ENCODE measurements at places on chromosomes 7 and 10.

DNA sequence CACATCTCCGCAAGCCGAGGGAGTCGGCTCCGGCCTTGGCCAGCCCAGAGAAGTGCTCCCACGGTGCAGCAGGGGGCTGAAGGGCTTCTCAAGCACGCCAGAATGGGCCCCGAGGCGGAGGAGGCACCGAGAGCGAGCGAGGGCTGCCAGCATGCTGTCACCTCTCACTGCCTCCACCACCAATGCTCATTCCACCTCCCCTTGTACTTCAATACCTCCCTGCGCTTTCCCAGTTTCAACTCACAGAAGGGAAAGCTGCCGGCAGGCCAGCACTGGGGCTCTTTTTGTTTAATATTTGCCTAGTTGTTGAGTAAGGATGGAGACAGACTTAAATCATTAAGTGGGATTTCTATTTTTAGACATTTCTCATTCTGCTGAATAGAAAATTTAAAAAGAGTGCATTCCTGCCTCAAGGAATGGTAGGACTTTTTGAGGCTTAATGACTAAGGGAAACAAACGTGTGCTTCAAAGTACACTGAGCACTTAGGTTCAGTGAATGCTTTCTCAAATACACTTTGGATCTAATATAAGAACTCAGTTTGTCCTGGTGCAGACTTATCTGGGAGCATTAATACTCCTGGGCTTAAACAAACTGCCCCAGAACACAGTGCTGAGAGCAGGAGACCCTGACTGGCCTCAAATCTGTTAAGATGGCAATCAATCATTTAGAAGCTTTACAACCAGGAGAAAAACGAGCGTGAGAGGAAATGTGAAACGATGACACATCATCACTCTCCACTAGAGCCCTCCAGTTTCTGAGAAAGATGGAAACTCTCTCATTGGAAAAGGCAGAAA lies 131.2 kb downstream of the RALA start:
- DNase-seq, result no peak

DNA sequence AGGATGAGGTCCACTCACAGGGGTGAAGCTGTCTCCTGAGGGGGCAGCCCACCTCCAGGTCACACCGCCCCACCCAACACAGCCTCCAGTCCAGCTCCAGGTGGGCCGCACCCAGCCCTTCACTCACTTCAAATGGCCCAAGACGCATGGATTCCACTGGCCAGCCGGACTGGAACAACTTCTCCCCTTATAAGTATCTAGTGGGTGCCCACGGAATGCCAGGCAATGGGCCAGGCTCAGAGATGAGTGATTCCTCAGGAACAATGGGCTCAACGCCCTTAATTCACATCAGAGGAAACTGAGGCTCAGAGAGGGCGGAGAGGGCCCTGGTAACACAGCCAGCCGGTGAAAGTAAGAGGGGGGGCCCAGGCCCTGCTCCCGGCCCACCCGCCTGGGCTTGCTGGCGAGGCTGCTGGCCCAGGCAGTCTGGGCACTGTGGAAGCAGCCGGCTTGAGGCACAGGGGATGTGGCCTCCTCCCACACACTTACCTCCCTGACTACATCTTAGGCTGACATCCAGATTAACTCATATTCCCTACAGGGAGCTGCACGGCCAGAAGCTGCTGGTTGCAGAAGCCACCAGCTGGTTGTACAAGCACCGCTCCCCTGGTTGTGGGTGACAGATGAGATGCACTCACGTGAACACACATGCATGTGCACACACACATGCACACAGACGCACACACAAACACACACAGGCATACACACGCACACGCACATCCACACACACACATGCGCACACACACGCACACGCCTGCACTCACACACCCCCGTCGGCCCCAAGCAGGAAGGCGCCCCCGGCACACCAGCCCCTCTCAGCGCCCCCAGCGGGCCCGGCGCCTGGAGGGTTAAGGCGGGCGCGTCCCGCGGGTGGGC lies 1.0 kb upstream of the FAM20C start:
- DNase-seq, result no peak

DNA sequence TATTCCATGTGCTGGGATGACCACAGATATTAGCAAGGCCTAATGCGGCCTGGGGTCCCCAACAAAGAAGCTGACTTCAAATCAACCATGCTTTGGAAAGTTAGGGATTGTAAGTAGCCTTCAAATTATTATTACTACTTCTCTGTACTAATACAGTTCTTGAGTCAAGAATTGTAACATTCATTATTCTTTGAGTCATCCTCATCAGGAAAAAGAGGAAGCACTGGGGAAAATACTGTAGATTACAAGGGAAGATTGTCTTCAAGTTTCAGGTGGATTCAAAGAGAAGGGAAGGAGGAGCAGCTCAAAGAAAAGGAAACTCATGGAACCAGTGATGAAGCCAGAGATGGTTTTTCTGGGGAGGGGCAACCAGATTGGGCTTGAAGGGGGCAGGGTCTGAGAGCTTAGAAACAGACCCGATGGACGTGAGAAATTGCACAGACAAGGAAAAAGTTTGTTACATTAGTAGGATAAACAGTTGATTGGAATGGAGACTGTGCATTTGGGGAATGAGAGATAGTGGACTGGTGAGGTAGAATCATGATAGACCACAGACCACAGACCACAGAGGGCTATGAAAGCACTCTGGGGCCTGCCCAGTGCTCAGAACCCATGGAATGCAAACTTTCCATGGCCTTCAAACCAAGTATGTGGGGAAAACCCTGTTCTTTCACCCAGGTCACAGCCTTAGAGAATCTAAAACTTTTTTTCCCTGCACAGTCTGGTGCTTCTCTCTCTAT lies 209.9 kb downstream of the ZNF365 start:
- no peak for DNase-seq

GRCh38 chr7:12713625-12714378 lies 26.4 kb downstream of the ARL4A start:
- DNase-seq, result no peak

- DNase-seq, result no peak
These were observed 11.0 kb downstream of the TWIST1 start for GRCh38 chr7:19106241-19107080.

All from effector memory CD4-positive, alpha-beta T cell (primary cell).